ENCODE measurements at places on chromosomes 16 and 17.

DNA sequence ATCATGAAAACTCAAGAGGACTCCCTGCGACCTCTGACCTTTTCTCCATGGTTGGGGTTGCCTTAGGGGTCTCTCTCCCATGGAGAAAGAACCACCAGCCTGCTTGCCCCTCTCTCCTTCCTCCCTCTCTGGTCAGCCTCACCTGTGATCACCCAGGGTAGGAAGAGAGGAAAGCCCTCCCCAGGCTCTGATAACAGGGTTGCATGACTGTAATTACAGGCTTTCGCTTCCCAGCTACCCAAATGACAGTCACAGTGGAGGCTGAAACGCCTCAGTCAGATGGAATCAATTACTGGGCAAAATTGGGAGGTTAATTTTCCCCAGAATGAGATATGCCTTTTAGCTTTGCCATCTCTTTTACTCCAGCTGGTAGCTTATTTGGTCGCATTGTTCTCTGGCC lies 265.8 kb upstream of the SOX9 start:
- DNase-seq = no peak

- DNase-seq = no peak
Observed at GRCh38 chr17:43879723-43880419, 27.5 kb downstream of the MPP2 start.

- no peak for DNase-seq
Observed at GRCh38 chr16:73739049-73739769, 557.4 kb upstream of the PSMD7 start.

DNA sequence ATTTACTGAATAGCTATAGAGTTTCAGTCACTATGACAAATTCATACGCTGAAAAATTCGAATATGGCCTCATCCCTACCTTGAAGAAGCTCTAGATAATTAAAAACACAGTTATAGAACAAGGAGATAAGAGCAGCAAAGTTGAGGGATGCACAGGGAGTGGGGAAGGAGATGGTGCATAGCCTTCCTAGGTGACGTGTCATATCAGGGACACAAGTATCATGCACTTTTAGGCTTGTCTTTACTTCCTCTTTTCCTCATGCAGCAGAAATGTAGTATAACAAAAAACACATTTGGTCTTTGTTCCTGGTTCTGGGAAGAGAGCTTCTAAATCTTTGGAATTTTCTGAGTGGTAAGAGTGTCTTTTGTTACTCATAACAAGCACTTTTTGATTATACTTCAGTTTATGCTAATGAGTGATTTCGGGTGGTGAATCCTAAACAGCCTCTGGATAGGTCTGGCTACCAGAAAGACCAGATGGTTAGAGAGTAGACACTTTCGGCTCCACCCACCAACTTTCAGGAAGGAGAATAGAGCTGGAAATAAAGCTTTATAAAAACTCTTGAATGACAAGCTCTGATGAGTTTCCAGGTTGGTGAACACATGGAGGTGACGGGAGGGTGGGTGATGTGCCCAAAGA lies 341.4 kb downstream of the UTP18 start:
- DNase-seq = no peak

GRCh38 chr17:50420419-50421112 lies 5.5 kb upstream of the ACSF2 start:
- DNase-seq = no peak

- DNase-seq = no peak
Observed at GRCh38 chr16:14199624-14200023, 128.5 kb downstream of the MRTFB start.

- no peak for DNase-seq
Observed at GRCh38 chr16:78823027-78823426, 723.6 kb downstream of the WWOX start.

DNA sequence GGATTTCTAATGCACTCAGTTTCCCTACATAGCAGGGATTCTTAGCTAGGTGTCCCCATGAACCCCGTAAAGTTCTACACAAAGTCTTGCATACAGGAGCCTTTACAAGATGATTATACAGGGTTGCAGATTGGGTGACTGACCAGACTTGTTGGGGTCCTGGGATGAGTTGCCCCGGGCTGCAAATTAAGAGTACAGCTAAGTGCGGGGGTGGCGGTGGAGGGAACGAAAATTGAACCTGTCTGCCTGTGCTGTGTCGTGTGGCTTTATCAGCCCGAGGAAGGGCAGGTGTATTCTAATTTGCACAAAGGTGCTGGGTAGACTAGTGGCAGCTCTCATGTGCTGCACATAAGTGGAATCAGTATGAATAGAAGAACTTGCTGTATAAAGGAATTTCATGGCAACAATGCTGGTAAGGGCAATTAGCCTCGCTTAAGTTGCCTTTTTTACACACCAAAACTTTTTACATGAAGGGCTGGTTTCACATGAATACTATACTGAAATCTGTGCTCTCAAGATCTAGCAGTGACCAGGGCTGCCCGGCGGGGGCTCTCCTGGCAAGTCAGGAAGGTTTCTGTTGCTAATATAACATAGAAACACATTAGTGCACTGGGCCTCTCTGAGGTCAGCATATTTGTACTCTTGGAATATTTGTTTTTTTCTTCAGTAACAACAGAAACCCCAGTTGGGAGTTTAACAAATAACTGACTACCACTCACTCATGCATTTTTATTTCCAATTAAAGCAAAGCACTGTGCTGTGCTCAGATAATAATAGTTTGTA lies 50.7 kb downstream of the ADCY7 start:
- no peak for DNase-seq

- no peak for DNase-seq
Observed at GRCh38 chr16:50244140-50244503, 22.2 kb upstream of the ADCY7 start.

GRCh38 chr17:64061178-64061898 lies 40.9 kb upstream of the ICAM2 start:
- DNase-seq = no peak

GRCh38 chr17:15267996-15268395 lies 2.9 kb upstream of the PMP22 start:
- no peak for DNase-seq

DNA sequence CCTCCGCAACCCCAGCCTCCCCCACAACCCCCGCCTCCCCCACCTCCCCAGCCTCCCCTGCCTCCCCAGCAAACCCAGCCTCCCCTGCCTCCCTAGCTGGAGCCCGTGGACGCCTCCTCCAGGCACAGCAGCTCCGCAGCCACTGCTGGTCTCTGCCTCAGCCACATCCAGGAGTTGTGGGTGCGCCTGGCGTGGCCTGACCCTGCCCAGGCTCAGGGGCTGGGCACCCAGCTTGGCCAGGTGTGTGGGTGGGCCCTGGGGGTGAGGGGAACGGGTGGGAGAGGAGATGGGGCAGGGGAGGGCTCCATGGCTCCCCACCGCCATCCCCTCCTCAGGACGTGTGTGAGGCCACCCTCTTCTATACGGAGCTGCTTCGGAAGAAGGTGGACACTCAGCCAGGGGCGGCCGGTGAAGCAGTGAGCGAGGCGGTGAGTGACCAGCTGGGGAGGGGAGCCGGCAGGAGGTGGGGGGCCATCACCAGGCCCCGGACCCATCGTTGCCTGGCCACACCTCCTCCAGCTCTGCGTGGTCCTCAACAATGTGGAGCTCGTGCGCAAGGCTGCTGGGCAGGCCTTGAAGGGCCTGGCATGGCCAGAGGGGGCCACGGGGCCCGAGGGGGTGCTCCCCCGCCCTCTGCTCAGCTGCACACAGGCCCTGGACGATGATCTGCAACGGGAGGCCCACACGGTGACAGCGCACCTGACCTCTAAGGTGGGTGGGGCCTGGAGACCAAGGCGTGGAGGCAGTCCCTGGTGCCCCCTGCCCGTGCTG lies 5.8 kb downstream of the TSR3 start:
- no peak for DNase-seq

Data from GDM1 (cell line).